ENCODE measurements at places on chromosomes 3 and 15.

GRCh38 chr15:35827141-35827540 lies 281.2 kb upstream of the DPH6 start:
- DNase-seq: no peak

DNA sequence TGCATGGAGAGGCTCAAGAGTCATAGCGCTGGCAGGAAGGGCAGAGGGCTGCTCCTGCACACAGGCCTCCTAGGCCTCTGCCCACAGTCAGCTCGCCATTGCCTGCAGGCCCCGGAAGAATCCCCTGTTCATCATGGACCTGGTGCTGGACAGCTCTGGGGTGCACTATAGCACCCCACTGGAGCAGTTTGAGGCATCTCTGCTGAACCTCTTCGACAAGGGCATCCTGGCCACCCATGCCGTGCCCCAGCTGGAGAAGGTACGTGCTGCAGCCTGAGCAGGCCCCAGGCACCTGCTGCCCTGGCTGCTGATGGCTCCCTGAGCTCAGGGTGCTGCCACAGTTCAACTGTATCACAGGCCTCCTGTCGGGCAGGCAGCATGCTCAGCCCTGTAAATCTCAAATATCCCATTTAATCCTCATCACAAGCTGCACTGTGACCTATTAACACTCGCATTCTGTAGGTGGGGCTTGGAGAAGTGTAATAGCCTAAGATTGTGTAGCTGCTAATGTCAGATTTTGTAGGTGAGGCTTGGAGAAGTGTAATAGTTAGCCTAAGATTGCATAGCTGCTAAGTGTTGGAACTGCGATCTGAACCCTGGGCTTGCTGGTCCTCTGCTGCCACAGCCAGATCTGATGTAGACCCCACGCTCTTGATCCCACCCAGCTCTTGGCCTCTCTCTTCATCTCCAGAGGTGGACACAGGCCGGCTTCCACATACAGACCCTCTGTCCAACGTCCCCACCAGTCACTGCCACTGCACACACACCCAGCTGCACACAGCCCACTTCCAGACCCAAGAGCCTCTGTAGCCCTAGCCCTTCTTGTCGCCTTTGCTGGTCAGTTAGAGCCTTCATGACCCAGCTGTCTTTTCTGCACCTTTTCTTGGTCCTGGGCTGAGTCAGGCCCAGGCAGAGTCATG lies 31.9 kb downstream of the DNAH1 start:
- DNase-seq: no peak

GRCh38 chr15:73395671-73396070 lies 26.9 kb upstream of the HCN4 start:
- no peak for DNase-seq

DNA sequence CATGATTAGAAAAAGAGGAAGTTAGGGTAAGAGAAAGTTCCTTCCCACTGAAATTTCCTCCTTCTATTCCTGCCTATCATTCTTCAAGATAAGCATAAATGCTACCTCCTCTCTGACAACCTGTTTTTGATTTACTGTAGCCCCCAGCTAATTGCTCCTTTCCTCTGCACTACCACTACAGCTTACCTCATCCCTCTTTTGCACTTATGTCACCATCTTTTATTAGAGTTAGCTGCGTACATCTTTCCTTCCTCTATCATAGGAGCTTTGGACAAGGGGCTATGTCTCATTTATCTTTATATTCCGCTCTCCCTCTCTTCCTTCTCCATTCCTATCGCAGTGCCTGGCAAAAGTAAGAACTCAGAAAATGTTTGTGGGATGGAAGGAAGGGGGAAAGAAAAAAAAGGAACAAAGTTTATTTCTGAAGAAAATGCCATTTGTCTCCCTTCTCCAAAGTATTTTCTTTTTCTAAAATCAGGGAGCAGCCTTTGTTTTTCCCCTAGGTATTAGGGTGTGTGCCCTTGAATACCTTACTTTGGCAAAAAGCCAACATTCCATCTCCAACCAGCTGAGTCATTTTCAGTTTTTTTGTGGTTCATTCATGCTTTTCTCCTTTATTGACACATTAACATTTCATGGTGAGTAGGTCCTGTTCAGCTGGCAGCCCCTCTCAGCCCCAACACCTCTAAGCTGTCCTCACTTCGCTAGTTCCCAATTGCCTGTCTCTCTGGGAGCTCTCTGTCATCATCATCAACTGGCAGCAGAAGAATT lies 87.6 kb upstream of the SOX2 start:
- no peak for DNase-seq

GRCh38 chr15:87167706-87168105 lies 1088.0 kb downstream of the AGBL1 start:
- DNase-seq: no peak

- DNase-seq: no peak
These were observed 200.5 kb upstream of the BHLHE40 start for GRCh38 chr3:4778740-4779139.

DNA sequence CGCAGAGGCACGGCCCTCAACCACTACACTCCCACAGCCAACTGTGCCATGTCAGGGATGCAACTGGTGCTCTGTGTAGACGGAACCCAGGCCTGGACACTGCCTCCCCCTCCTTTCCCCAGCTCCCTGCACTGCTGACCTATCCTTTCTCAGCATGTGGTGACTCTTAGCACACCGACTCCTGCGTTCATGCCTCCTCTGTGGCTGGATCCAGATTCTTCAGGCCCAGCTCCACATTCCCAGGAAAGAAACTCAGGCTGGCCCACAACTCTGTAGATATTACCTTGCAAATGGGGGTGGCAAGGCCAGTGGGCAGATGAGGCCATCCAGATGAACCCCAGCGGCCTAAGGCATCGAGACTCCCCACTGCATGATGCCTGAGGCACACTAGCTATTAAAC lies 272.7 kb downstream of the OCA2 start:
- DNase-seq: no peak

- DNase-seq: no peak
These were observed 12.1 kb upstream of the CSRNP1 start for GRCh38 chr3:39165518-39165917.

- DNase-seq: no peak
These were observed 168.3 kb upstream of the TRIM42 start for GRCh38 chr3:140509534-140509933.

DNA sequence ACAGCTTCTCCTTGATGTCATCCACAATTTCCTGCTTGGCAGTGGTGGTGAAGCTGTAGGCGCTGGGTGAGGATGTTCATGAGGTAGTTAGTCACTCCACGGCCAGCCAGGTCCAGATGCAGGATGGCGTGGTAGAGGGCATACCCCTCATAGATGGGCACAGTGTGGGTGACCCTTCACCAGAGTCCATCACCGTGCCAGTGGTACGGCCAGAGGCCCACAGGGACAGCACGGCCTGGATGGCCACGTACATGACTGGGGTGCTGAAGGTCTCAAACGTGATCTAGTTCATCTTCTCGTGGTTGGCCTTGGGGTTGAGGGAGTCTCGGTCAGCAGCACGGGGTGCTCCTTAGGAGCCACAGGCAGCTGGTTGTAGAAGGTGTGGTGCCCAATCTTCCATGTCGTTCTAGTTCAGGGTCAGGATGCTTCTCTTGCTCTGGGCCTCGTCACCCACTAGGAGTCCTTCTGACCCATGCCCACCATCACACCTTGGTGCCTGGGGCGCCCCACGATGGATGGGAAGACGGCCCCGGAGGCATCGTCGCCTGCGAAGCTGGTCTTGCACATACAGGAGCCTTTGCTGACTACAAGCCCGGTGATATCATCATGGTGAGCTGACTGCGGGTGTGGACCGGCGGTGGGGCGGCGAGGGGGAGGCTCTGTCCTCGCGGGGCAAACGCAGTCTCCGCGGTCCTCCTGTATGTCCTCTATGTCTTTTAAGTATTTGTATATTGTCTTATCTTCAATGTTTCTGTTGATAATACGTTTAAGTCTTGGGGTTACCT lies 1119.0 kb downstream of the NAALADL2 start:
- no peak for DNase-seq

DNA sequence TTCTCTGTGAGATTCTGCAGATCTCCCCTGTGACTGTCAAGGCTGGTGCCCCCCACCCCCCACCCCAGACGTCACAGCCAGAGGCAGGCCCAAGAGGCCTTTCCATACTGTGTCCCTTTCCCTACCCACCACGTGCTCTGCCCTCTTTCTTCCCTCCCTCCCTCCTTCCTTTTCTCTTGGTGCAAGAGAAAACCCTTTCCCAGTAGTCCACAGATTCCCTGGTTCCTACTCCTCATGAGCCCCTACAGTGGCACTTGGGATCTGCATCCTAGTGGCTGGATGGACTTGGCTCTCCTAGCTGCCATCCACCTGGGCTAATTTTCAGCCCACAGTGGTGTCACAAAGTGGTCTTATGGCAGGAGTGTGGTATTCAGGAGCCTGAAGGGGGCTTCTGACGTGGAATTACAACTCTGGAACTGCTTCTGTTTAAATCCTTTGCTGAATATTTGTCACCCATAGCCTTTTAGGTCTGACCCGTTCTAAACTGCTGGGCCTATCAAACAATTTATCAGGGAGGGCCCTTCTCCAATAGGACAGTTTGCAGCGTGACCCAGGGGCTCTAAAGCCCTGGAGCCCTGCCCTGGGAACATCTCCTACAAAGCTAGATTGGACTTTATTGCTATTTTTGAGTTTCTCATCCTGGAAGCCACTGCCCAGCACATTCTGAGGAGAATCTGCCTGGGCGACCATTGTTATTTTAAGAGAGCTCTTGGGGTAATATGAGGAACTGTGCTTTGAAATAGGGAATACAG lies 35.3 kb downstream of the KLF13 start:
- DNase-seq: no peak

- no peak for DNase-seq
These were observed 66.6 kb upstream of the LARS2 start for GRCh38 chr3:45321607-45322391.

GRCh38 chr15:65292938-65293518 lies 2.8 kb upstream of the RNU5A-1 start:
- DNase-seq: no peak

- DNase-seq: no peak
These were observed 13.2 kb downstream of the SPSB4 start for GRCh38 chr3:141064255-141064926.

GRCh38 chr3:141525814-141526213 lies 39.0 kb downstream of the RASA2 start:
- DNase-seq: no peak

GRCh38 chr3:172249039-172249438 lies 199.2 kb downstream of the GHSR start:
- no peak for DNase-seq

DNA sequence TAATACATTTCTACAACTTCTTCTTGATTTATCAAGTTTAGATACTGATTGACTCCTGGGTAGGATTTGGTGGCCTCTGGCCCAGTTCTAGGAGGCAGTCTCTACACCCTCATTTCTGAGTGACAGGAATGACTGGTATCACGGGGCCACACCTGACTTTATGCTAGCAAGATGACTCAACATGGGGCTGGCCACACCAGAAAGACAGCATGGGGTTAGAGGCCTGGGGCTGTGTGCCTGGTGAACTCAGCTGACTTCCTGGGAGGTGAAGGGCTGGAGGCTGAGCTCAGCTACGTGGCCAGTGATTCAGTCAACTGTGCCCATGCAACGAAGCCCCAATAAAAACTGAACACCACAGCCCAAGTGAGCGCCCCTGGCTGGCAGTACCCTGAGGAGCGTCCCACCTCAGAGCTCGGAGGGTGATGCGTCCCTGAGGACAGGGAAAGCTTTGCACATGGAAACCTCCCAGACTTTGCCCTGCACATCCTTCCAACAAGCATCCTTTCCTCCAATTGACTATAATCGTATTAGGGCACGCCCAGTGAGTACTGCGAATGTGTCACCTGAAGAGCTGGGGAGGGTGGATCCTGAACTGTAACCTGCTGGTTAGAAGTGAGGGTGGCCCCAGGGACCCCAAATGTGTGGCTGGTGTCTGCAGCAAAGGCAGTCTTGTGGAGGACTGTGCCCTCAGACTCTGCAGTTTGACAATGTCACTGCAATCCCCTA lies 57.2 kb downstream of the NIPA2 start:
- DNase-seq: no peak

GRCh38 chr3:134627831-134628230 lies 23.0 kb downstream of the KY start:
- no peak for DNase-seq

DNA sequence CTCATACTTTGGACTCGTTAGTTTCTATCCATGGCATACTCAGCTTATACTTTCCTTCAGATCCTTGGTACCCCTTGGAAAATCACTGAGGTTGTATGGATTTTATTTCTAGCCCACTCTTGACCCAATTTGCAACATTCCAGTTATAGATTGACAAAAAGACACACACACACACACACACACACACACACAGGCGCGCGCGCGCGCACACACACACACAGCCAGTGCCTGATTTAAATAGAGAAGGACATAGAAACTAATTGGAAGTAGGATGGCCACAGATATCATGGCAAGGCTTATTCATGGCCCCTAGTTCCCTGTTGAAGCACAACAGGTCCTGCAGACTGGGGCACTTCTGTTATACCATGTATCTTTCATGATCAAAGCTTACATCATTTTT lies 89.1 kb upstream of the CFAP20DC start:
- no peak for DNase-seq

GRCh38 chr15:35115155-35115725 lies 30.1 kb upstream of the NANOGP8 start:
- DNase-seq: no peak

DNA sequence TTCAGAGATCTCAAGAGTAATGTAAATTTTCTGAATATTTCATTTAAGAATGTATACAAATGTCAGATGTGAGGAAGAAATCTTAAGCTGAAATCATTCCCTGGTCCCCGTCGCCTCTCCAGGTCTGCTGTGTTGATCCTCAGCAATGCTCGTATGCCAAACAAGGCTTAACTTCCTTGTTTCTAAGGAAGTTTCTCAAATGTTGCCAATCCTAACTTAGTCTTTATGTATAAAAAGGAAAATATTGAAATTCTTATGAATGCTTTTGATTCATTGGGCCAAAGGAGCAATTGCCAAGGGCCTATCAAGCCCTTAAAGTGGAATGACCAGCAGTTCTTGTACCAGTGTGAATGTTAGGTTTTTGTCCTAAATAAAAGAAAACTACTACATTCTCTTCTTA lies 507.7 kb upstream of the SEMA6D start:
- no peak for DNase-seq

DNA sequence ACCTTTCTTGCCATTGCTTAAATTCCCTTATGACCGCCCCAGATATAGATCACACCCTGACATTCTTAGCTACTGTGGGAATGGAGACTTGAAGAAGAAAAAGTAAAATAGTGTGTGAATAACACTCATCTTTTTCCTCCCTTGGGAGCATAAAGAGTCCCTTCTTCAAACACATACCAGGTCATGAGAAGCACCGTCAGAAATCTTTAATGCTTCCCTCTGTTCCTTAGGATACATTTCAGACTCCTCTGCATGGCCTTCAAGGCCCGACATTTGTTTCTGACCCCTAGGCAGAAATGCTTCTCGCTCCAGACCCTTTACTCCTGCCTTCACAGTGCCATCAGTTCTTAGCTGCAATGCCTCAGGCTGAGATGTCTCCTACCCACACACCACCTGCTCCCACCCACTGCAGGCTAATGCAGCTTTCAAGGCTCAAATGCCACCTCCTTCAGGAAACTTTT lies 143.8 kb upstream of the IL12A start:
- no peak for DNase-seq

GRCh38 chr15:23690450-23690852 lies 3.3 kb upstream of the NDN start:
- DNase-seq: no peak

GRCh38 chr3:185929192-185930151 lies 8.3 kb downstream of the TRA2B start:
- no peak for DNase-seq

Data from stimulated activated CD4-positive, alpha-beta T cell treated with anti-CD3 and anti-CD28 coated beads, Interleukin-15, amount 100 ng/mL, for 1 hour (primary cell).